ENCODE measurements at places on chromosomes 12 and 14.
A peak's percentile ranks its signal among the peaks of the same experiment; 100 is the strongest.

DNA sequence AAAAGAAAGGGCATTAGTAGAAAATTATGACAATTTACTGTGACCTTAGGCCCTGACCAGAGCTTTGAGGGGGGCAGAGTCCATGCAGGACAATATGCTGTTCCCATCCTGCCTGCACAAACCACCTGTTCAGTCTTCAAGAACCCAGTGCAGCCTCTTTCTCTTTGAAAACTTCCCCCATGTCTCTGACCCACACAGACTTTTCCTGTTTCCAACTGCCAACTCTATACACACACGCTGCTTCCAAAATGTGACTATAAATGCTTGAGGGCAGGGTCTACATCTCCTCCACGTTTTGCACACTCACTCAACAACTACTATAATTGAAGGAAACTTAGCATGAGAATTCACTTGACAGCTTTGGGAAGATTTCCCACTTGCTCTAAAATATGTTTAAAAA is 36.6 kb upstream of the SYCP3 start:
- DNase-seq: no peak

DNA sequence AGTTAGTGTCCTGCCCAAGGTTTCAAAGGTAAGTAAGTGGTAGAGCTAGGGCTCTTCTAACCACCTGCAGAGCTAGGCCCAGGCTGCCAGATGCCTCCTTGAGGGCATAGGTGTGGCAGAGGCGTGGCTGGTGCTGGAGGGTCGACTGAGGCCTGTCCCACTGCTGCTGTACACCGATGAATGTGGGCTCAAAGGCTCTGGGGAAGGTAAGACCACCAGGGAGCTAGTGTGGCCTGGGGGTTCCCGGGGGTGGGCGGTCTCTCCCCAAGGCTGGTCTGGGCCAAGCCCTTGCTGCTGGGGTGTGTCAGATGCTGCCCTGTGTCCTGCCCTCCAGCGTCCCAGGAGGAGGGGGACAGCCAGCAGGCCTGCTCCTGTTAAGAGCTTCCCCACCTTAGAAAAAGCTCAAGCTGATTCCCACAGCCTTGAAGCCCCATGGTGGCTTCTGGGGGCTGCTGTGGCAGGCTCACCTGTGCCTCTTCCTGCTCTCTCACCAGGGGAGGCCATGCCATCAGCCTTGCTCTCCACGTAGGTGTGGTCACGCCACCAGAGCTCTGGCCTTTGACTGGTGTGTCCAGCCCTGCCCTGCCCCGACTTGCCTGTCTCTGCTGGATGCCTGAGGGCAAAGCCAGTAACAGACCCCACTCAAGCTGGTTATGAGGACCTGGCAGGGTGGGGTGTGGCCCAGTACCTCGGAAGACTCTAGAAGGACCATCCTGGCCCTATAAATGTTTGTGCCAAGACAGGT is 36.8 kb downstream of the SH2B3 start:
- DNase-seq: no peak

DNA sequence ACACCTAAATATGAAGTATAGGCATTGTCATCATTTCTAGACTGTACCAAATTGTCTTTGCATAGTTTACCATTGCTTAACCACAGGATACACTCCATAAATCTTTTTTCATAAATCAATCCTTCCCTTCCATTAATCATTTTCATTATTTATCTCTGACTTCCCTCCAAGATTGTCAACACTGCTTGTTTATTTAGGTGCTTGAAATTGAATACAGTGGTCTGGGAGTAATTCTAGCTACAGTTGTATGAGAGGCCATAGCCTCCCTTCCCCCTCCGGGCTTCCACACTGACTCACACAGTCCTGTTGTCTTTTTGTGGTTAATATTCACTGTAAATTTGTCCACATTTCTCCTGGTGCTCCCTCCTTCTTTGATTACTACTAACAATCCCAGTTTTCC is 114.2 kb upstream of the ARID2 start:
- DNase-seq: no peak

GRCh38 chr14:61121355-61121787 is 140.3 kb downstream of the SLC38A6 start:
- no peak for DNase-seq

- no peak for DNase-seq
Measured at GRCh38 chr12:73599268-73599667, 938.4 kb upstream of the ATXN7L3B start.

DNA sequence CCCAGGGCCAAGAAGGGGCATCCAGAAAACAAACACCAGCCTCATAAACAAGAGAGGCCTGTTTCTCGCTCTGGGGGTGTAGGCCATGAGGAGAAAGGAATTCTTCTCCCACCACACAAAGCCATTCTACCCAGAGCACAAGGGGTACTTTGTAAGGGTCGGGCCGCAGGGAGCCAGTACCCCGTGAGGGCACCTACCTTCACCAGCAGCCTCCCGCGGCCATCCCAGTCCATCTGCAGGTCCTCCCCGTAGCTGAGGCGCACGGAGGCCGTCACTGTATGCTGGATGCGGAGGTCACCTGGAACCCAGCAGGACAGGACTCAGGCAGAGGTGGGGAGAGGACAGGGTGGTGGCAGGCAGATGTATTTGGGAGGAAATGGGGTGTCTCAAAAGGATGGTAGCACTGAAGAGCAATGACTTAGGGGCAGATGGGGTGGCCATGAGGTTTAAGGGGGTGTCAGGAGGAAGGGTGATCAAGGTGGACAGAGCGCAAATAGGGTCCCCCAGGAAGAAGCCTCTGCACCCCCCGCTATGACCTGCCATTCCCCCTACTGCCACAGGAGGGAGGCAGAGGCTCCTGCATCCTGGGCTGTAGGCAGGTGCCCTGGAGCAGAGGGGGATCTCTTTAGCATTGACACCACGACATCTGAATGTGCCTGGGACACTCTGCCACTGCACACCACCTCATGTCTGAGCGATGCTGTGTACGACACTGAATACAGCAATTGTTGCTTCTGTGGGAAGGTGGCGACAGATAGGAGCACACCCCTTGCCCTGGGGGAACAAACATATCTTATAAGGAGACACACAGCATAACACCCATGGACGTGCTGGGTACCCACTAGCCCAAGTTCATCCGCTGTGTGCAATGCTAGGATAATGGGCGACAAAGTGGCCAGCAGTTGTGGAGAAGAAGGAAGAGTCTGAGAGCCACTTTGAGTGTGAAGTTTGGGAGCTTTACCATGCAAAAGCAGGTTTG is 61.4 kb downstream of the VWF start:
- peak; percentile 62 for DNase-seq

GRCh38 chr12:38931461-38931860 is 26.1 kb upstream of the CPNE8 start:
- no peak for DNase-seq

GRCh38 chr12:70080566-70080965 is 162.7 kb upstream of the CNOT2 start:
- DNase-seq: no peak

DNA sequence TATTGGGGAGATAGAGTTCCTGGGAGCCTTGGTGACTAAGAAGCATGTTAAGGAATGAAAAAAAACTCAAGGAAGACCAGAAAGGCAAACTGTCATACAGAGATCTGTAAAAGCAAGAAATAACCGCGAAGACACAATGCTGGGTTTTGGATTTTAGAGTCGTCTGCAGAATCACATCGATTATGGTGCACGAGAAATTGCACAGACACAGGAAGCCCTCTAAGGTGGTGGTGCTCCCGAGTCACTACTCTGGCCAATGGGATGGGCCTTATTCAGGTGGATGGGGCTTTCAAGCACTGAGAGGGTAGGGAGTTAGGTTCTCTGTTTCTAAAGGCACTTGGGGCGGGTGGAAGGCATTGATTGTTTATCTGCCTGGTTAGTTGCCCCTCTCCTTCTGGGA is 10.3 kb upstream of the FLVCR2 start:
- DNase-seq: no peak

DNA sequence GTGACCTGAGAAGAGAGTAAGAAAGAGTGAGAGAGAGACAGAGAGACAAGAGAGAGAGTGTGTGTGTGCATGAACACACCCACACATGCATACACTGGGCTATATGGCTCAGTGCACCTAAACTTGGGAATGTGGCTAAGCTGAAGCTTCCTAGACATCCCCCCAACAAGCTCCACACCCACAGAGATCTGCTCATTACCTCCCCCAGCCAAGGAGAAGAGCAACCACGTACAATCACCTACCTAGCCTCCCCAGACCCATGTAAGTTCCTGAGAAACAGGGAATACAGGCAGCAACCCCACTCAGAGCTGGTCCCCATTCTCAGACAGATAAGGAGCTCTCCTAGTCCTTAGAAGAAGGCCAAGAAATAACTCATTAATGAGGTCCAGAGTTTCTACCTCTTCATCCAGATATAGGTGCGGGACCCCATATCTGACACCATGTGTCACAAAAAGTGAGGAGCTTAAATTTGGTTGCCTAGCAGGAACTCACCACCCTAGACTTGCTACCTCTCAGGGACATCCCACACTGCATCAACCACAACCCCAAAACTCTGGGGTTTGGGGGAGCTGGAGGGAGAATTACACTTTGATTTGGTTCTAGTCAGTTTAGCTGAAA is 9.9 kb downstream of the AJUBA start:
- DNase-seq: no peak

DNA sequence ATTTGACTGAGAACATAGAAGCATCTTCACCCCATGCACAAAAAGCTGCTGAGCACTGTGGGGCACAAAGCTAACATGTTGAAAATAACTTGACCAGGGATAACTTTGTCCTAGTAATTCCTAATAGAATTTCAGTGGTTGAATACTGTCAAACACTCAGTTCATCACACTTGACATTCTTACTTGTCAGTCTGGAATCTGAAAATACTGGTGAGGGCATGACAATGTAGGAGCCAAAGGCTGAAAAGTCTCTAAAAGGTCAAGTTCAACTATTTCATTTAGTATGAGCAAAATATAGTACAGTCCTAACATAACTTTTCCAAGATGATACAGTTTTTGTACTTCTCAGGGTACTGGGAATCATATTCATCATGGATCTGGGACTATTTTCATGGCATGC is 504.4 kb upstream of the LMO3 start:
- DNase-seq: no peak

DNA sequence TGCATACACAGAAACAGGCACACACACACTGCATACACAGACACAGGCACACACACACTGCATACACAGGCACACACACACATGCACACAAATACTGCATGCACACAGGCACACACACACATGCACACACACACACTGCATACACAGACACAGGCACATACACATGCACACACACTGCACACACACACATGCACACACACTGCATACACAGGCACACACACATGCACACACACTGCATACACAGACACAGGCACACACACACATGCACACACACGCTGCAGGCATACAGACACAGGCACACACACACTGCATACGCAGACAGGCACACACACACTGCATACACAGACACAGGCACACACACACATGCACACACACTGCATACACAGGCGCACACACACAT is 32.7 kb upstream of the BTBD6 start:
- no peak for DNase-seq

- DNase-seq: no peak
Measured at GRCh38 chr14:54488318-54488645, 498 bp downstream of the GMFB start.

All from activated CD4-positive, alpha-beta T cell treated with anti-CD3 and anti-CD28 coated beads, Interleukin-2, amount 10 ng/mL, durations not matched to agents 7 days and 5 days (primary cell).